Tibial artery (tissue), 4 donors: ENCODE measurements at places on chromosomes 1 and 21.

DNA sequence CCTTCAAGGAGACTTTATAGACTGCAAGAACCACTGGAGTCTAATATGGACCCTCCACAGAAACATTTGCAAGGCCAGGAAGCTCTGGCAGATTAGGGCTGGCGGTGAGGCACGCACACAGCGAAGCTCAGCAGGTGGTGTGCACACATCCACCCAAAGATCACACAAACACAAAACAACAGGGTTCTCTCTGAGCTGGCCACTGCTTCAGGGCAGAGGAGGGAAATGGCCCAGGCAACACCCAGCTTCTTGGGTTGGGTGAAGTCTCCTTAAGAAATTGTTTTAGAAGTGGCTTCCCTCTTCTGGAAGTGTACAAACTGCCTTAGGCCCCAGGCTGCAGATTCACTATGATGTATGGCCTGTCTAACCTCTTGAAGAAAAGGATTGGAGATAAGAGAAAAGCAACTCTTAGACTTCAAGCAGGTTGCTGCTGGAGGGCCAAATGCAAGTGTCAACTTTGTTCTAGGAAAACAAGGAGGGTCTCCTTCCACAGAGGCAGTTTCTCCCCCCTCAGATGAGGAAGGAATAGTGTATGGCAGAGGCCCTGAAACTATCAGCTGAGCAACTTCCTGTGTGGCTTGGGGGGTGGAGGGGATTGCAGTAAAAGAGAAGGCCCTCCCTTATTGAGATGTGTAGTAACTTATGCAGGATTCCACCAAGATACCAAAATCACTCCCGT is 2.0 kb downstream of the RCSD1 start:
- no peak for DNase-seq

DNA sequence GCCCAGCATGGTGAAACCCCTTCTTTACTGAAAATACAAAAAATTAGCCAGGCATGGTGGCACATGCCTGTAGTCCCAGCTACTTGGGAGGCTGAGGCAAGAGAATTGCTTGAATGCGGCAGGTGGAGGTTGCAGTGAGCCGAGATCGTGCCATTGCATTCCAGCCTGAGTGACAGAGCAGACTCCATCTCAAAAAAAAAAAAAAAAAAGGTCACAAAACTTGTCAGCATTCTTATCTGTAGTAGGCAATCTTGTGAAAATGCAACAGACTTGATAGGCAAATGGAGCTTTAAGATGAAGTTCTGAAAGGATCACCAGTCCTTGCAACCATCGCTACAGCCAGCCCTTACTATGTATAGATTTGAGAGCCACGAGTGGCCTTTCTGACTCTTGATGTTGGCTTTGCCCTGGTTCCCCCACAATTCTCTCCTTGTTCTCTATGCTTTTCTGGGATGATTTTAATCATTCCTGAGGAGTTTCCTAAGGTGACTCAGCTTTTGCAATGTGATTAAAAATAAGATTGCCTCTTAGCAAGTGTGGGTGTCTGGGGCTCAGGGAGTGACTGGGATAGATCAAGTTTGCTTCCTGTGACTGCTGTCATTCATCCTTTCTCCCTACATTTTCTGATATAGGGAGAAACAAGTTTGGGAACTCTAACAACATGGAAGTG is 7.1 kb upstream of the MAP1LC3C start:
- DNase-seq: no peak

GRCh38 chr1:194931166-194931565 is 1677.1 kb downstream of the KCNT2 start:
- DNase-seq: no peak

GRCh38 chr1:165055581-165055980 is 300.9 kb downstream of the LMX1A start:
- DNase-seq: no peak

- DNase-seq: no peak
These were observed 12.7 kb upstream of the GADD45A start for GRCh38 chr1:67672260-67672803.

- DNase-seq: no peak
These were observed 1.1 kb downstream of the SGIP1 start for GRCh38 chr1:66535061-66535460.

GRCh38 chr1:161266202-161266601 is 7.7 kb downstream of the PCP4L1 start:
- no peak for DNase-seq

DNA sequence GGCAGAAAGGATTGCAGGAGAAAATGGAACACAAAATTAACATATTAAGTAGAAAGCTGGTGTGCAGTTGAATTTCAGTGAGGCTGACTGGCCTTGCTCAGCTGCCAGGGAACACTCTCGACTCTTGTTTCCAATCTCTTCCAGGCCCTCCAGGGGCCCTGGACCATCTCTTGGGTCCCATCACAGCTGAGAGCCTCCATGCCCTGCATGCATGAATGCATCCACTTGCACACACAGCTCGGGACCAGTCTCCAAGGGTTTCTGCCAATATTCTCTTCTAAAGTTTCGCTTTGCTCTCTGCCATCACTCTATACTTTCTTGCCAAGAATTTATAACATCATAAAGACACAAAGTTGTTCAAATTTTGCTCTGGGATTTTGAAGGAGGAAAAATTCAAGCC is 200.3 kb downstream of the DSCAM start:
- no peak for DNase-seq

DNA sequence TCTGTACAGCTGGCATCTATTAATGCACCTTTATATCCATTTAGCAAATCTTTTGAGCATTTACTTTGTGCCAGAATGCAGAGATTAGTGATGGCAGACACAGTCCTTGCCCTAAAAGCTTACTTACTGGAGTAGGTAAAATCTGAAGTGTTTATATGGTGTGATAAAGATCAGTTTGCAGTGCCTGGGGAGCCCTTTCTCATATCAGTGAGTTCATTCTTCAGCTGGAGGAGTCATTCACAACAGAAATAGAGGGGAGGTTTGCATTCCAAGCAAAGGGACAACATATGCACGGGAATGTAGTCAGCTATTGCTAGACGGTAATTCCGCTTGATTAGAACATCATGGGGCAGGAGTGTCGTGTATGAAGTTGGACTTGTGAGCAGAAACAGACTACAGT is 8.4 kb downstream of the SLC35F3 start:
- no peak for DNase-seq

DNA sequence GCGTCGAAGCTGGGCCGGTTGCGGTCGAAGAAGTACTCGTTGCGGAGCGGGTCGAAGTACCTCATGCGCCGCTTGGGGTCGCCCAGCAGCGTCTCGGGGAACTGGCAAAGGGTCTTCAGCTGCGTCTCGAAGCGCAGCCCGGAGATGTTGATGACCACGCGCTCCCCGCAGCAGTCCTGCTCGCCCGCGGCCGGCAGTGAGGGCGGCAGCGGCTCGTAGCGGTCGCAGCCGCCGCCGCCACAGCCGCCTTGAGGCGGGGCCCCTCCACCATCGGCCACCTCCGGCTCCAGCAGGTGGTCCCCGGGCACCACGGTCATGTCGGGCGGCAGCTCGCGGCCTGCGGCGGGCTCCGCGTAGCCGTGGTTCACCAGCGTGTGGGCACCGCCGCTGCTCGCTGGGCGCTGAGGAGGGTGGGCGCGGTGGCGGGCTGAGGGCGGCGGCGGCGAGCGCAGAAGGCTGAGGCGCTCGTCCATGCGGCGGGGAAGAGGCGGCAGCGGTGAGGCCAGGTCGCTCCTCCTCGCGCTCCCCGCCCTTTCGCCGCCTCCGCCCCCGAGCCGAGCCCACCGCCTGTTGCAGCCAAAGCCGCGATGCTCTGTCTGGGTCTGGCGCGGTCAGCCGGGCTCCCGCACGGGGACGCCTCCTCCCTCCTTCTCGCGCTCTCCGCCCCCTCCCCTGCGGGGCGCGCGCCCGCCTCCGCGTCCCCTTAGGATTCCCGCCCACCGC is at the start of gene KCNA3:
KCNA3 (minus strand) TSS at position 604 of the 723 bp plus-strand sequence; CDS start at position 473, 131 bp downstream.
- DNase-seq: peak; percentile 54

GRCh38 chr1:105636052-105636451 is 1420.4 kb upstream of the PRMT6 start:
- no peak for DNase-seq

- no peak for DNase-seq
These were observed 212.3 kb downstream of the KAZN start for GRCh38 chr1:14810595-14811361.

- DNase-seq: no peak
These were observed 15.1 kb upstream of the FOXJ3 start for GRCh38 chr1:42350086-42350485.

DNA sequence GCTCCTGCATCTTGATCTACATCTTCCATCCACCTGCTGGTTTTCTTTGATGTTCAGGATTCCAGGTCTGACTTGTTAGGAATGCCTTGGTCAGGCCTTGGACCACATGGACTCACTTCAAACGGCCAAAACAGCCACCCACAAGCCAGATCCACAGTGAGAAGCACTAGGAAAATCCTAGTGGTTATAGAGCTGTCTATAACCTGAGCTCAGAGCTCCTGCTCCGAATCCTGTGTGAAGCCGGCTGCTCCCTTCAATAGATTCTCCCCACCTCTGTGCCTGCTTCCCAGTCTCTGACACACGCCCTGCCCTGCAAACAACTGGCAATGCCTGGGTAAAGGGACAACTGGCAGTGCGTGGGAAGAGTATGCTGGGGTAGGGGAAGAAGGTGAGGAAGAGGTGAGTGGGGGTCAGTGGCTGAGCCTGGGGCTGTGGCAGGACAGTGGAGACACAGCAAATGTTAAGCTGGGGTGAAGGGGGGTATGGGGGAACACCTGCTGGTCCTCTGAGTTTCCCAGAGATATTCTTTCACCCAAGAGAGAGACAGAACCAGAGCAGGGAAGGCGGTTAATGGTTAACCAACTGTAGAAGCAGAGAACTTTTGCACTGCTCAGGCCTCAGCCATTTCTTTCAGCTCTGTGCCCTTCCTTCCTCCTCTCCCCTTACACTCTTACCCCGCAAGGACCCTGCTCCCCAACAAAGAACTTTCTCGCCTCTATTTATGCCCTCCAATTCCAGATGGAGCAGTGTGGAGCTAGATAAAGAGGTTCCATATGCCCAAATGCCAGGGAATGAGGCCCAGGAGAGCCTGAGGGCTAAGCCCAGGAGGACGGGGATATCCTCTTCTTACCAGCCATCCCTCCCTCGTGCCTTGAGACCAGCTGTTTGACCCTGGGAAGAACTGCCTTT is 4.5 kb downstream of the PLXNA2 start:
- no peak for DNase-seq

DNA sequence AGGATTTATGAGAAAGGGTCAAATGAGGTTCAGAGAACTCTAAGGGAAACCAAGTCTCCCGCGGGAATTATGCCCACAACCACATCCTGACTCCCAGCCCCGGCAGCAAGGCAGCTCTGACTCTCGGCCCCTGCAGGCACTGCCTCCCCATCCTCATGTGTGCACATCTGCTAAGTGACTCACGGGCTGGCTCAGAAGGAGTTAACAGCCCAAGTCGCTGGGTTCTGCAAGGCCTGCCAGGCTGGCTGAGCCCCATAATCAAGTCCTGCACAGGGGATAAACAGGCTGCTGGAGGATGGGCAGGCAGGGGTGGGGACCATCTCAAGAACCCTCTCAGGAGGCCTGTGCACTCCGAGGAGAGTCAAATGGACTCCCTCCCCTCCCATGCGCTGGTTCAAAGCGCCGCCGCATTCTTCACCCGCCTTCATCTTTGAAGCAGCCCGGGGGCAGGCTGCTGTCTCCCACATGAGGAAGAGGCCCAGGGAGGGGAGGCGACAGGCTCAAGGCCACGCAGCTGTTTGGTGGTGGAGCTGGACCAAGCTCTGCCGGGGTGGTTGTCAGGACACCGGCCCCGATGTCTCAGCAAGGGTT is 344.3 kb downstream of the MATN1 start:
- DNase-seq: peak; percentile 54
